ENCODE measurements at places on chromosomes 4 and X.

DNA sequence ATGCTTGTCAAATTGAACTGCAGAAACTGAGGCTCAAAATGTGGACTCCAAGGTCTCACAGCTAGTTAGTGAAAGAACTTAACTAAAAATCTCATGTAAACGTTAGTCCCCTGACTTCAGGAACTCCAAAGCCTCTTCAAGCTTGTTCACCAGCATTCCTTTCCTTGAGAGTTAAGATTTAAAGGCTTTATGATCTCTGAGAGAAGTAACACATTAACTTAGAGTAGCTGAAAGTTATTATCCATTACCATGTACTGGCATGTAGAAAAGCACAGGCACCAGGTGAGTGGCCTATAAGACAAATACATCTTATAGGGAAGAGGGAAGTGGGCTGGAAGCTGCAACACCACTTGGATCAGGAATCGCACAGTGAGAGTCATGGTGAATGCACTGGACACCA, 15.3 kb downstream of the PARM1 start:
- no peak for DNase-seq

DNA sequence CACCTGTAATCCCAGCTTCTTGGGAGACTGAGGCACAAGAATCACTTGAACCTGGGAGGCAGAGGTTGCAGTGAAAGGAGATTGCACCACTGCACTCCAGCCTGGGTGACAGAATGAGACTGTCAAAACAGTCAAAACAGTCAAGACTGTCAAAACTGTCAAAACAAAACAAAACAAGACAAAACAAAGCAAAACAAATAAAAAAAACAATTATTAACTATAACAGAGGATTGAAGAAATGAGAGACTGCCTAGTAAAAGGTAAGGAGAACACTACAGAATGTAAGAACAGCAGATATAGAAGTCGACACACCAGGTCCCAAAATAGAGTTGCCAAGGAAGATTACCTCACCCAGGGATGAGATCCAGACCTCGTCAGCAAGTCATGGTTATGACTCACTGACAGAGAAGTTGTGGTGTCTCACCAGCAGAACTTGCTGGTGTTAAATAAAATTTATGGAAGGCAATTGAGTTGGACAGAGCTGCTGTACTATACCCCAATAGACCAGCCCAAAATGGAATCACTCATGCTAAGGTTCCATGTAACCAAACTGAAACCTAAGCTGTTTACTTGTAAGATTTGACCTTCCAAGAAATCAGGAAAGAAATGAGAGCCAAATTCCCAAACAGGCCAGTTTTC, 32.1 kb upstream of the GK start:
- no peak for DNase-seq

GRCh38 chr4:5511791-5512190, 196.6 kb downstream of the EVC2 start:
- no peak for DNase-seq

DNA sequence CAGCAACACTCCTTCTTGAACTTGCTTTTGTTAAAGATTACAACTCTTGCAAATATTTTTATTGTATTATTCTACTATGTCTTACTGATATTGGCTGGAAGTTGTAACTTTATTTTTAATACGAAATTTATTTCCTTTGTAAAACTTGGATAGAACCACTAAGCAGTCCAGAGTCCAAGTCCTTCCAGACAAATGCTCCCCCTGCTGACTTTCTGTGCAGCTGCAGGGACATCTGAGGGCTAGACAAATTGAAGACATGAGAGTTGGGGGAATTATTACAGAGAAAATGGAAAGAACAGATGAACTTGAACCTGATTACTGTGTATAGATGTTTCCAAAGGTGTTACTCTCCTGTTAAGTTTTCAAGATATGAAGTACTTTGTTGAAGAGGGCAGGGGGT, 238.8 kb downstream of the GRIA3 start:
- DNase-seq = no peak

DNA sequence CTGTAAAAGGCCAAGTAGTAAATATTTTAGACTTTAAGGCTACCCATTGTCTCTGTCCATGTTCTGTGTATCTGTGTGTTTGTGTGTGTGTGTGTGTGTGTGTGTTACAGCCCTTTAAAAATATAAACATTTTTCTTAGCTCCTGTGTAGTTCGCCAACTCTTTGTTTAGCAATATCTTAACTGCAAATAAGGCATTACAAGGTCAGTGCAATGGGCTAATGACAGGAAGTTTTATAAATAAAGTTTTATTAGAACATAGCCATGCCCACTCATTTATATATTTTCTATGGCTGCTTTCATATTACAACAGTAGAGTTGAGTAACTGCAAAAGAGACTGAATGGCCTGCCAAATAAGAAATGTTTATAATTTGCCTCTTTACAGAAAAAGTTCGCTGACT, 5.9 kb upstream of the SLC7A11 start:
- no peak for DNase-seq

Data from DMS153 (cell line).